ENCODE measurements at places on chromosomes 12 and 14.
A peak's percentile ranks its signal among the peaks of the same experiment; 100 is the strongest.

GRCh38 chr12:58914457-58914856 is 5.8 kb downstream of the LRIG3 start:
- no peak for DNase-seq

DNA sequence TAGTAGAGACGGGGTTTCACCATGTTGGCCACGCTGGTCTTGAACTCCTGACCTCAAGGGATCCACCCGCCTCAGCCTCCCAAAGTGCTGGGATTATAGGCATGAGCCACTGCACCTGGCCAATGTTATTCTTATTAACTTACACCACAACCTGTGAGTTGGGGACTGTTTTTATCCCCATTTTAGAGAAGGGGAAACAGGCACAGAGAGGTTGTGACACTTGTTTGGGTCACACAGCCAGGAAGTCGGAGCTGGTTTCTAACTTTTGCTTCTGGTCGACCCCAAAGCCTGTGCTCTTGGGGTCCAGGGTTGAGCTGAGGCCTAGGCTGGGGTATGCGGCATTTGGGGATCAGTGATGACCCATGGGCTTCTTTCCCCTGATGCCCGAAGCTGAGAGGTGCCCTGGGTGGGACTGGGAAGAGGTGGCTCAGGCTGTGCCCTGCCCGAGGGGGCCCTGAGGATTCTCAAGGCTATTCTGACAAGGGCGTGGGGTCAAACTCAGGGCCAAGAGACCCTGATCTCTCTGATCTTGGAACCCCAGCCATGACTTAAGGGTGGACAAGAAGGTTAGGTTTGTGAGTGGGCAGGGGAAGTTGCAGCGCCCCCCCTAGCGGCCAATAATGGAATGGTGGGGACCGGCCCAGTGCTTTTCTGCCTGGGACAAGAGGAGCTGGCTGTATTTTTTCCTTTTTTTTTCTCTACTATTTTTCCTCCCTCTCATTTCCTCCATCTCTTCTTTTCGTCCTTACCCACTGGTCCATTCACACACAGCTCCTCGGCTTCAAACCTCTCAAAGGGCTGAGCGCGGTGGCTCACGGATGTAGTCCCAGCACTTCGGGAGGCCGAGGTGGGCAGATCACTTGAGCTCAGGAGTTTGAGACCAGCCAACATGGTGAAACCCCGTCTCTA is 3.0 kb downstream of the SDSL start:
- DNase-seq = peak; percentile 87

DNA sequence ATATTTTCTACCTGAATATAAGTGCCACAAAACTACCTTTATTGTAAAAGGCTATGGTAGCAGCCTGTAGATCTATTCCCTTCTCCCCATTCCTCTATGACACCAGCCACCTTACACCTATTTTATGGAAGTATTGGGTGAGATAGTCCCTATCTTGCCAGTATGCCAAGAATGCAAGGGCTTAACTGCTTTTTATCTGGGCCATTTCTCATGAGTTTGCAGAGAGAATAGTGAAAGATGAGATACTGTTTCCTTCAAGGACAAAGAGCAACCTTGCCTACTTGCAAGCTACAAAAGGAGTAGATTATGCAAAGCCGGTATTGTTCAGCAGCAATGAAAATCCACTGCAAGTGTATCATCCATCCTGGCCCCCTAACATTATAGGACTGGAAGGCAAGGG is 1775.6 kb upstream of the SEL1L start:
- DNase-seq = no peak

DNA sequence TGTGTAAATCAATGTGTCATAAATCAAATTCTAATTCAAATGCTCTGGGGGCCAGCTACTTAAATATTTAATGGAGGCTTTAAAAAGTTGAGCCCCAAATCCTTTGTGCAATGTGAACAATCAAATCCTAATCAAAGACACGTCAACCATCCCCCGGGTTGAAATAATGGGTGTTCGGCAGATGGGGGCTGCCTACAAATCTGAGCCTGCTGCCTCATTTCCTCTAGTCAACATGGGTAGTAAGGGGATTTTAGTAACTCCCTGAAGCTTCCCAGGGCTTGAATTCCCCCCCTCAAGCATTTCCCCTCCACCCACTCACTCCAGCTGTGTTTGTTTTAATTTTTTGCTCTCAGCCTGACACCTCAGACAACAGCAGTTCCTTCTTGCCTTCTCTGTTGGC is 37.8 kb downstream of the SRRM4 start:
- no peak for DNase-seq

DNA sequence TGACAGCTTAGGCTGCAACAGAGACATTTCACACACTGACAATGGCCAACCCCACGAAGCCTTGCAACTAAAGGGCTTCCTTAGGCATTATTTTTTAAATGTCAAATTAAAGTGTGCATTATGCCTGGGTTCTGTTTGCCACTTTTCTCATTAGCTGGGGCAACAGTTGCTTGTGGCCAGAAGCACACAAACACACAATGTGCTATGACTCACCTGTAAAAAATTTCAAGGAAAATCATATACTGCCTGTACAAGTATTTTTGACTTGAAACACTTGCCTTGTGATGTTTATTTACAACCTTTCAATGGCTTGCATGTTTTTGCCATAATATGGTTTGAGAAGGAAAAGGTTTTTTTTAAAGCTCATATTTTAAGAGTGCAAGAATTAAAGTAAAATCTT is 1.9 kb downstream of the NTN4 start:
- DNase-seq = no peak

DNA sequence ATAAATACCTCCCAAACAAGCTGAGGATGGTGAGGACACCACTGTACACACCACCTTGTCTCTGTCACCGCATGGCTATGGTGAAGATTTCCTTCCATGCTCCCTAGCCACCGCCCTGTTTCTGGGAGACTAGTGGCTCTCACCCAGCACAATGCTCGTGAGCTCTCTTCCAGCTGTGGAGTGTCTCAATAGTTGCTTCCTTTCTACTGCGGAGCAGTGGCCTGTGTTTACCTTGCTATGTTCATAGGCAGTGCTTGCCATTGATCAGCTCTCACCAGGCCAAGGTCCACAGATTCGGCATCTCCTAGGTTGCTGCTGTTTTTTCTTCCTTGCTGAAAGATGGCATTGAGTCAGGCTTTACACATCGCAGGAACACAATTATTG is 313.6 kb upstream of the RTL1 start:
- no peak for DNase-seq

- no peak for DNase-seq
These were observed 131.9 kb downstream of the MDGA2 start for GRCh38 chr14:47543459-47543858.

GRCh38 chr12:96155781-96156180 is 38.4 kb upstream of the ELK3 start:
- no peak for DNase-seq

DNA sequence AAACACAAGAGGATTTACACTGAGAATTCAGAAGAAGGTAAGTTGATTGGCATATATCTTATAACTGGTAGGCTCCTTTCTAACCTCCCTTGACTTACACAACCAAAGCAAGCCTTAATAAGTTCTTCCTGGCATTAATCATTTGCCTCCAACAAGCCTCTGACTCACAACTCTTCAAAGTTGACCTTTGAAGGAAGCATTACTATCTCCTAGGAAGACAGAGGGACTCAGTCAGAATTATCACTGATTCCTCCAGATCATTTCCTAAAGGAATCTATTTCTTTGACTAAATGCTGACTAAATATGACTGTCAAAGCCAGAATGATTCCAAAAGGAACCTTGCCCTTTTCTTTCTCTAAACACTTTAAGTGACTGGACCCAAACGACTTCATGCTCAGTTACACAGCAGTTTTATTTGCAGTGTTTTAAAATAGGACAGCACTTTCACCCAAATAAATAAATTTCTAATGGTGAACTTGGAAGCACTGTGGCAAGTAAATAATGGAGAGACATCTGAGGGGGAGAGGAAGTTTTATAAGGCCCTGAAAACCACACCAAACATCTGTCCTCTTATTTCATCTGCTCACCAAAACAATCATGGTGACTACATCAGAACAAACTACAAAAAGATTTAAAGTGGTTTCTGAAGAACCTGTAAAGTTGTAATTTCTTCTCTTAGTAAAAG is 128.2 kb downstream of the KLHL28 start:
- DNase-seq = no peak

DNA sequence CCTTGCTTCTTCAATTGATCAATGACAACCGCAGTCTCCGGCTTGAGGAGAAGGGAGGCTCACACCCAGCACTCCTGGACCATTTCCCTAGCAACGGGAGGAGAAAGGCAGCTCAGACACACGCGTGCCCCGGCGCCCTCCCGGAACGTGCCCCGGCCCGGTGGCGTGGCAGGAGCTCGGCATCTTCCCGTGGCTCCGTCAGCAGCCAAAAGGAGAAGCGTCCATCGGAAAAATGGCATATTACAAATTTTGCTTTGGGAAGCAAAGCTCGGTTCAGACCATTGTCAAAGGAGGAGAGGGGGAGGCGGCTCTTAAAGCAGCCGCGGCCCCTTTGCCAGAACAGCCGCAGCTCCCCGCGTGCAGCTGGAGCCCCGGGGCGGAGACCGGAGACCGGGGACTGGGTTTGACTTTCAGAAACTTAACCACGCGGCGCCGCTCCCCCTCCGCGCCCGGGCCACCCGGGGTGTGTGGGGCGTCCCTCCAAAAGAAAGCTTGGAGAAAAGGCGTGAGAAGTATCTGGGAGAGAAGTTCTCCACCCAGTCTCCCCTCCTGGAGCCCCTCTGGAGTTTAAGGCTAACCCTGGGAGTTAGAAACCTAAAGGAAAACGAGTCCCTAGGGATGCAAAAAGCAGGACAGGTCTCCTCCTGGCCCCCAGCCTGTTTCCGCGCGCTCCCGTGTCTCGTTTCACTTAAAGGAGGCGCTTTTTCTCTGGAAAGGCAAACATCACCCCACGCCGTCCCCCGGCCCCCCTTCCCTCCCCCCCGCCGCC is 545 bp downstream of the PPFIA2 start:
- no peak for DNase-seq

GRCh38 chr14:99915305-99916090 is 122.3 kb downstream of the EML1 start:
- no peak for DNase-seq

DNA sequence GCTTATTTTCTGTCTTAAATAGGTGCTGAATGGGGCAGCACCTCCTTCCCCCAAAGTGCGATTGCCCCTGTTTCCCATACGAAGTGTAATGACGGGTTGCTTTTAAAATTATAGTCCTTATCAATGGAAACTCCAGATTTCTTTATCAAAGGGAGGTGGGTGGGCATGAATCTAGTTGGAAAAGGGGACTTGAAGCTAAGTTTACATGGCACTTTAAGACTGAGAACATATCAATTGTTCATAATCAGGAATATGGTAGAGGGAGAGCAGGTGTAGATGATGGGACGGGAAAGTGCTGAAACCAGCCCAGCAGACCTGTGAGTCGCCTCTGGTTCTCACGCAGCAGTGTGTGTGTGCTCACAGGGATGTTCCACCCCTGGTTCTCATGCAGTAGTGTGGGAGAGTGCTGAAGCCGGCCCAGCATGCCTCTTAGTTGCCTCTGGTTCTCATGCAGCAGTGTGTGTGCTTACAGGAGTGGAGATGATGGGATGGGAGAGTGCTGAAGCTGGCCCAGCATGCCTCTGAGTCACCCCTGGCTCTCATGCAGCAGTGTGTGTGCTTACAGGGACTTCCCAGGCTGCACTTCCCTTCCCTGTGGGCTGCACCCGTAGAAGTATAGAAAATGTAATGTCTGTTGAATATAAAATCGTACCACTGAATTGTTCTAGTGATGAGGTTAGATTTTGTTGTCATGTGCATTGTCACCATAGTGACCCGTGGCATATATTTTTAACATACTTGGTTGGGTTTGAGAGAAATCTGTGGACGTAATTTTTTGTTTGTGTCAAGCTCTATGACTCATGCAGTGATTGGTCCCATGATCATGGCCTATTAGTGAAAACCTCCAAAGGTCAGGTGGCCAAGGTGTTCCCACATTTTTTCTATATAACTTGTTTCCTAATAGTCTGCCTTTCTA is 51.6 kb downstream of the GPATCH2L start:
- DNase-seq = peak; percentile 77

Measured in inflammatory macrophage treated with lipopolysaccharide for 1 hour (primary cell).